Pancreas (tissue), 10 donors: ENCODE measurements at places on chromosomes 4 and X. TPM values are rescaled to one million over a fixed set of nuclear protein-coding genes. Genes with fewer than 3 reads are reported as not detected.

SPANXN4 gene
- not detected for polyA plus RNA-seq

ABLIM2 gene
- polyA plus RNA-seq: 6.1 TPM

LANCL3 gene
- not detected for polyA plus RNA-seq

NPNT gene
- 48.6 TPM for polyA plus RNA-seq

SMIM10 gene
- 4.4 TPM for polyA plus RNA-seq

CT45A10 gene
- not detected for polyA plus RNA-seq

GRID2 gene
- not detected for polyA plus RNA-seq

CFAP47 gene
- 0.07 TPM for polyA plus RNA-seq

SLC6A14 gene
- polyA plus RNA-seq: not detected

DNA sequence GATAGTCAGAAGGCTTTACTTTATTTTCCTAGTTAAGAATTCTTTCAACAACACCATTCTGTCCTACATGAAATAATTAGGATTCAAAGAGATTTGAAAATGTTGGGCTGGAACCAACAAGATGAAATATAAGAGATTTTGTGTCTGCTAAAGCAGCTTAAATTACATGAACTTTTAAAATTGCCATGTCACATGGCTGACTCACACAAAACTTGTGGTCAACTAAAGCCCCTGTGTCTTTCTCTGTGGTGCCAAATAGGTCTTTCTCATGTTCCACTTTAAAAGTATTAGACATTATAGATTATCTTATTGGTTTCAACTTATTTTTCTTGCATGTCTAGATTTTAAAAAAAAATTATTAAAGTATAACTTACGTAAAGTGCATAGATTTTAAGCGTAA, 60.8 kb upstream of the FHL1 start:
- DNase-seq: no peak

- DNase-seq: peak; percentile 23
These were observed 336.4 kb upstream of the RASGEF1B start for GRCh38 chr4:81808011-81808672.

- no peak for DNase-seq
These were observed 41.1 kb upstream of the MGST2 start for GRCh38 chr4:139624441-139625092.

- no peak for DNase-seq
These were observed 21.2 kb downstream of the AFF1 start for GRCh38 chr4:86955888-86956451.

DNA sequence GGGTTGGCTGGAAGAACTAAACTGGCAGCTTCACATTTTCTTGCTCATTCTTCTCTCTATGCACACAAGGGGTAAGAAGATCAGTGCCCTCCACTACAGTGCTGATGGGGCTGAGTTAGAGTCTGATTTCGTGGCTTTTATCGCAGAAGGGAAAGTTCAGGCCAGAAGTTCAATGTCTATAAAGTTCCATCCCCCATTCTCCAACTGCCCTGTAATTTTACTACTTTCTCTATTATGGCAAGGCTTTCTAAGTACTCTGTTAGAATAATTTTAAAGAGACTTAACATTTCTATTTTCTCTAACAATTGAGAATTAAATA, 293.9 kb downstream of the BMPR1B start:
- DNase-seq: no peak

DNA sequence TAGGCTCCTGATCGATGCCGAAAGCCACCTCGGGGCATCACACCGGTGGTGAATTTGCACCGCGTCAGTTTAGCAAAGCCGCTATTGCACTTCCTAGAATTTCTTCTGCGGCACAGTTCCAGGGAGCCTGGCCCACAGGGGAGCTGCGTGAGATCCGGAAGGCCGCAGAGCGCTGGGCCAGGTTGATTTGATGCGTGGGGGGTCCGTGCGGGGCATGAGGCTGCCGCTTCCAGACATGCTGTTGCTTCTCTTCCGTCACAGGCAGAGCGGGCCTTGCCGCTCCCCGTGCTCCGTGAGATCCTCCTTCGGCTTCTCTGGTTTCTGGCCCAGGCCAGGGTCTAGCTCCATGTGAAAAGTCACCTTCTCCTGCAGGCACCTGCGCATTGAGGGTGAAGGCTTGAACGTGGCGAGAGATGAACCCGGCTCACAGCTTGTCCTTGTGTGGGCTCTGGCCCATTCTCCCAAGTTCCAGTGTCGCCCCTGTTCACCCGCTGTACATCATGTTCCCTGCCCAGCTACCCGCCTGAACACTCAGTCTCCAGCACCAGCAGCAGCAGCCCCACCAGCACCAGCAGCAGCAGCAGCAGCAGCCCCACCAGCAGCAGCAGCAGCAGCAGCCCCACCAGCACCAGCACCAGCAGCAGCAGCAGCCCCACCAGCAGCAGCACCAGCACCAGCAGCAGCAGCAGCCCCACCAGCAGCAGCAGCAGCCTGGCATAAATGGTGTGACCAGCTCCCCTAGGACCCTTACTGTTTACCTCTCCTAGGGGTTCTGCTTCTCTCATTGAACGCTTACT, 131.2 kb downstream of the TRIML1 start:
- no peak for DNase-seq

DNA sequence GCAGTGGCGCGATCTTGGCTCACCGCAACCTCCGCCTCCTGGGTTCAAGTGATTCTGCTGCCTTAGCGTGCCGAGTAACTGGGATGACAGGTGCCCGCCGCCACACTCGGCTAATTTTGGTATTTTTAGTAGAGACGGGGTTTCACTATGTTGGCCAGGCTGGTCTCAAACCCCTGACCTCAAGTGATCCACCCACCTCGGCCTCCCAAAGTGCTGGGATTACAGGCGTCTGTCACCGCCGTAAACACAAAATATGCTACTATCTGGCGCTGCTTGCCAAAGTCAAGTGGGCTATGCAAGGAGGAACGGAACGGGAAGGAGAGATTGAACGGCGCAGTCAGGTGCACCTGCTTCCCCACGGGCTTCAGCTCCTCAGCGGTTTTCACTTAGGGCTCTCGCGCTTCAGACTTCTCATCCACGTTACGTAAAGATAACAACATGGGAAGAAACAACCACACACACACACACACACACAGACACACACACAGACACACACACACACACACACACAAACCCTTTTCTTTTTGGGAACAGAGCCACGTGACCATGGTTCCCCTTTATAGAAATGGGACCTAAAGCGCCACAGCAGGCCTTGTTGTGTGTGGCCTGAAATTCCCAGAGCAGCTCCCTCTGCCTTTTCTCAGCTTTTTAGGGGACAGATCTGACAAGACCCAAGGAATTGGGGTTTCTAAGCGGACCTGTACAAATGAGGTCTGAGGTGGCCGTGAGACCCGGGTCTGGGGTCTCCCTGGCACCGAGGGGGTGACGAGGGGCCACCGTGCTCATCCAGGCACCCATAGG, 1.5 kb downstream of the P2RY8 start:
- no peak for DNase-seq

DNA sequence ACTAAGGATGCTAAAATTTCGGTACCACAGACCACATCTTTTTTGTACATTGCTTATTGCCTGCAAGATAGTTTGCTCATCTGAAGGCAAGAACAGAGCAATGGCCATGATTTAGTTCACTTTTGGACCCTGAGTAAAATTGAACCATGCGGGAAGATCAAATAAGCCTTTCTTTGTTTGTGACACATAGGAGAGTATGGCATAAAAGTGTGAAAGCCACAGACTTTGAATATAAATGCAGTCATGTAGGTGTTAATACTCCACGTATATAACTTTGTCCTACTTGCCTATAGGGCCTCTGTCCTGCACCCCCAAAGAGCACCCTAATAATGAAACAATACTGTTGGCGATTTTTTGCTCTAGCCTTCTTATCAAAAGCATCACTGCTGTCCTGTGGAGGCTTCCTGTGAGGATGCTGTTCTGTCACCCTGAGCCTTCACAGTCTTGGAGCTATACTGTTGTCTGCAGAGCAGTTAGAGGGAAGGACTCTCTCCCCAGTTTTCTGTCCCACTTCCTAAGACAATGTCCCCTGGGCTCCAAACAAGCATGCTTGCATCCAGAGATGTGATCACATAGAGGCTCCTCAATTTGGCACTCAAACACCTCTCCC, 10.2 kb upstream of the CXCL13 start:
- no peak for DNase-seq

GRCh38 chrX:134377537-134377936, 82.4 kb upstream of the HPRT1 start:
- no peak for DNase-seq

GRCh38 chr4:123891881-123892280, 495.3 kb downstream of the SPRY1 start:
- no peak for DNase-seq

DNA sequence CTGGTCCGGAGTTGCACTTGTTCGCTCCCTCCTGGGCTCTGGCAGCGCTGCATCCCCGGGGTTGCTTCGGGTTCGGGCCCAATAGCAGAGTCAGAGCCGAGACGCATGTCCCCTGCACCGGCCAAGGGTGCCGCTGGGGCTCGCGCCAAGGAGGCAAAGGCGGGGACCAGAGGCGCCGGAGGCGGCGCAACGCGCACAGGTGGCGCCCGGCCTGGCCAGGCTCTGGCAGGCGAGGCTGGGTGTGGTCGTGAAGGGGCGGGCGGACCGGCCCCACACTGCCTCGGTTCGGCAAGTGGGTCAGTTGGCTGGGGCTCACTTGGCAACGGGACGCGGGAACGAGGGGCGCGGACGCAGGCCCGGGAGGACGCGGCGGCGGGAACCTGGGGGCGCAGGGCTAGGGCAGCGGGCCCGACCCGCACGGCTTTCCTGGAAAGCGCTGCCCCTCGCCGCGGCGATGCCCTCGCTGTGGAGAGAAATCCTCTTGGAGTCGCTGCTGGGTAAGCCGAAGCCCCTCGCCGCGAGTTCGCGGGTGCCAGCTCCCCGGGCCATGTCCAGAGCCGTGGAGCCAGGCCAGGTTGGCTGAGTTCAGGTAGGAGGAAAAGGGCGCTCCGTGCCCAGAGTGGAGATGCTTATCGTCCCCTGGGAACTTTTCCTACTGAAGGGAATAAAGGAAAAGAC, at the start of gene CWH43:
Gene CWH43, plus strand, starts transcription at position 300 of the 678 bp plus-strand sequence. Its CDS starts 155 bp downstream, at position 455.
- DNase-seq: no peak

DNA sequence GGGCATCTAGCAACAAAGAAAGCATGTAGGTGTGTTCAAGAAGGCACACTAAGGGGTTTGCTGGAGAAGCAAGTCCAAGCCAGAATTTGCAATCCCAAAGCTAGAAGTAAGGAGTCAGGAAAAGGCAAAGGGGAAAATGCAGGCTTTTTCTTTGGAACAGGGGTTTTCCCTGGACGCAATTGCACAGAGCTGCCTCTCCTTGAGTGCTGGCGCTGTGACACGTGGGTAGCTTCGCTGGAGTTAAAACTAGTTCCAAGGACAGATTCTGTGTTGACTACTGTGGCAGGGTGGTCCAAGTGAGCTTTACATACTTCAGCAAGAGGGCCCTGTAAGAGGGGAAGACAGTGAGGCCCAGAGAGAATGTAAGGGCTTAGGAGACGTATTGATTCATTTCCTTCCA, 277.1 kb downstream of the ADGRA3 start:
- DNase-seq: no peak

DNA sequence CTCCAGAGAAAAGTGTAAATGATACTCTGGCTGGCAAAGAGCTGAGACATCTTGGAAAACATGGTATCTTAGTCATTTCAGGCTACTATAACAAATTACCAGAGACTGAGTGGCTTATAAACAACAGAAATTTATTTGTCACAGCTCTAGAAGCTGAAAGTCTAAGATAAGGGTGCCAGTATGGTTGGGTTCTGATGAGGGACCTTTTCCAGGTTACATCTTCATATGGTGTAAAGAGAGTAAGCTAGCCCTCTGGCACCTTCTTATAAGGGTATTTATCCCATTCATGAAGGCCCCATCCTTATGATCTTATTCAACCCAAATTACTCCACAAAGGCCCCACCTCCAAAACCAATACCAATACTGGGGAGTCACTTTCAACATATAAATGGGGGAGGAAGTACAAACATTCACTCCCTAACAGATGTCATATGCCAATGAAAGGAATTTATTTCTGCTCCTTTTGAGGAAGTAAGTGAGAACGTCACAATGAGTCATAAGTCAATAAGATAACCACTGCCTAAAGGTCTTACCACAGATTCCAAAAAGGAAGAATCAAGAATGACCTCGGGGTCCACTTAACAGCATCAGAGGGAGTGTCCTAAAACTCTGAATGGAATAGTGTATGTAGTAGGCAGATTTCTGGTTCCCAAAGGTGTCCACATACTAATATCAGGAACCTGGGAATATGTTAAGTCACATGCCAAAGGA, 246.6 kb downstream of the OPHN1 start:
- no peak for DNase-seq

- no peak for DNase-seq
These were observed 26.9 kb downstream of the ARFIP1 start for GRCh38 chr4:152806501-152807125.

DNA sequence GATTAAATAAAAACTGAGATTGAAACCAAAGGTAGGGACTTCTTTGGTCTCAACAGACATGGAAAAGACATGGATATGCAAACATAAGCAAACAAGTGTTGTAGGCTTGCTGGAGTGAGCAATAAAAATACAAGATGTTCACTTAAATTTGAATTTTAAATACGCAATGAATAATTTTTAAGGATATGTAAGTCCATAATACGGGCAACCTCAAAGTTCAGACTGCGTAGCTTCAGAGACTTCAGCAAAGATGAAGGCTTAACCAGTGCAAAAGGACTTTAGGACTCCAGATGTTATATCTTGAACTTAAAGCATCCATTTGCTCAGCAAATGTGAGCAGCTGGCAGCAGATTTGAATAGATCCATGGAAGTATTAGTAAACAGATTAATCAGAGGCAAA, 549.3 kb downstream of the ARAP2 start:
- DNase-seq: no peak

- no peak for DNase-seq
These were observed 32.1 kb downstream of the NELFA start for GRCh38 chr4:1976416-1977352.

DNA sequence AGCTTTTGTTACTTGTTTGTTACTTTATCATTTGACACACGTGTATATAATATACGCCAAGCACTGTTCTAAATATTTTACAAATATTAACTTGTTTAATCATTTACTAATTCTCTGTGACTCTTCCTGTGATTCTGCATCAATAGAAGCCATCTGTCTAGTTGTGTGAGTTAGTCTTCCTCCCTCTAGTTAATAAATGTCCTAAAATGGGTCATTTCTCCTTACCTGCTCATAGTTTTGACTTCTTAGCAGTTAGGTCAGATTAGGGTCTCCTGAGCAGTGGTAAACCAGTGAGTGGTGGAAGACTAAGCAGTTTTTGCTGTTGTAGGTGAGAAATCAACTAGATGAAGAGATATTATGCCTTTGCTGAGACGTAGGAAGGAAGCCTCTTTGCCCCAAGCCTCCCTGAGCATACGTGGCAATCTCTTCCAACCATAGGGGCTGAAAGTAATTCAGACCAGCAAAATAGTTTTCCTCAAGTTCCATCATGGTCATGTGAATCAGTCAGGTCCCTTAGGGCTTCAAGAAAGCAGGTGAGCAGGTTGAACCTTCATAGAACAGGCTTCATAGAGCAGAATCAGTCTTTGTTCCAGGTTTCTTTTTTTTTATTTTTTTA, 38.7 kb upstream of the THOC2 start:
- DNase-seq: no peak

GRCh38 chr4:41119867-41120295, 94.5 kb downstream of the APBB2 start:
- no peak for DNase-seq
